Tibial nerve (tissue), 4 donors: ENCODE measurements at places on chromosomes 5 and 9.
A peak's percentile ranks its signal among the peaks of the same experiment; 100 is the strongest.

DNA sequence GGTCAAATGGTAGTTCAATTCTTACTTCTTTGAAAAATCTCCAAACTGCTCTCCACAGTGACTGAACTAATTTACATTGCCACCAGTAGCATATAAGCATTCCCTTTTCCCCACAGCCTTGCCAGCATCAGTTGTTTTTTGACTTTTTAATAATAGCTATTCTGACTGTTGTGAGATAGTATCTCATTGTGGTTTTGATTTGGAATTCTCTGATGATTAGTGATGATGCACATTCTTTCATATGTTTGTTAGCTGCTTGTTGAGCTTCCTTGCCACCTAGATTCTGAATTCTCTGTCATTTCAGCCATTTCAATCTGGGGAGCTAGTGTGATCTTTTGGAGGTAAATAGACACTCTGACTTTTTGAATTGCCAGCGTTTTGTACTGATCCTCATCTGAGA, 24.0 kb downstream of the CDK20 start:
- no peaks in the 10 kb centered on the region for H3K36me3 ChIP-seq
- no peaks in the 10 kb centered on the region for H3K4me1 ChIP-seq
- no peak overlapping the region for H3K27ac ChIP-seq
- H3K4me3 ChIP-seq = no peak overlapping the region

DNA sequence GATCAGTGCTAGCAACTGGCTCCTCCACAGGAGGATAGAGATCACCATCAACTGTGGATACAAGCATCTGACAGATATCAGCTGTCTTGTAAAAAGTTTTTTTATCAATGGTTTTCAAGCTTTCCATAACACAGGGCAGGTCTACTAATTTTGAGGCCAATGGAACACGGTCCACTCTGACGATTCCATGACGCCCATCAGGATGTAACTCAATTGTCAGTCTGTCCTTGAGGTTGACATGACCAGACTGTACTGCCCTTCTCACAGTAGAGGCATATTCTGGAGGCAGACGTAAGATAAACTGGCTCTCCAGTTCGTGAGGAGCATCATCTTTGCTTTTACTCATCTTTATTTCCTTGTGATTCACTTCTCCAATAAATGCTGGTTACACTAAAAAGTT, 885 bp downstream of the TAF7 start:
- no peaks in the 10 kb centered on the region for H3K27me3 ChIP-seq
- no peak for DNase-seq
- no peaks in the 10 kb centered on the region for H3K4me1 ChIP-seq
- peaks cover 54% of the 10 kb centered on the region for H3K36me3 ChIP-seq
- peak overlapping the region; percentile 84 for H3K4me3 ChIP-seq

- no peaks in the 10 kb centered on the region for H3K36me3 ChIP-seq
- DNase-seq = no peak
- peaks cover 28% of the 10 kb centered on the region for H3K27me3 ChIP-seq
- no peak overlapping the region for H3K4me3 ChIP-seq
- no peaks in the 10 kb centered on the region for H3K4me1 ChIP-seq
Observed at GRCh38 chr5:141760193-141760592, 78.2 kb upstream of the ARAP3 start.

DNA sequence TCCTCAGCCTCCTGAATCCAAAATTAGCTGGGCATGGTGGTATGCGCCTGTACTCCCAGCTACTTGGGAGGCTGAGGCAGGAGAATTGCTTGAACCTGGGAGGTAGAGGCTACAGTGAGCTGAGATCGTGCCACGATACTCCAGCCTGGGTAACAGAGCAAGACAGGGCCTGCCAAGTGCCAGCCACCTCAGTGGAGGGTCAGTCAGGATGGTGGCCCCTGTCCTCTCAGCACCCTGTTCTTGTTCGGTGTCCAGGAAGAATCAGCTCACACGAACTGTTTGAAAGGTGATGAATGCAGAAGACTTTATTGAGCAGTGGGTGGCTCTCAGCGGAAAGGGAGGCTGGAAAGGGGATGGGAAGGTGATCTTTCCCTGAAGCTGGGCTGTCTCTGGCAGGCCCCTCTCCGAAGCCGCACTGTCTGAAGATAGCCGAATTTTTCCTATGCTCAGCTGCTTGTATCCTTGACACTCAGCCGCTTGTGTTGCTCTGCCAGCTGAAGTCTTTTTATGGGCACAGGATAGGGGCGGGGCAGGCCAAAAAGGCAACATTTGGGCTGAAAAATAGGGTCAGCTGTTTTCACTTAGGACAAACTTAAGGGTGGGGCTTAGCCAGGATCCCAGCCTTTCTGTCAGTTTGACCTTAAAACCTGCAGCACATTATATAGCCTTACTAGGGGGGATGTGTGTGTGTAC, 50.9 kb downstream of the UBE2R2 start:
- peak overlapping the region; percentile 0 for H3K4me3 ChIP-seq
- H3K4me1 ChIP-seq = no peaks in the 10 kb centered on the region
- peak overlapping the region; percentile 74 for H3K27ac ChIP-seq
- H3K27me3 ChIP-seq = no peaks in the 10 kb centered on the region

DNA sequence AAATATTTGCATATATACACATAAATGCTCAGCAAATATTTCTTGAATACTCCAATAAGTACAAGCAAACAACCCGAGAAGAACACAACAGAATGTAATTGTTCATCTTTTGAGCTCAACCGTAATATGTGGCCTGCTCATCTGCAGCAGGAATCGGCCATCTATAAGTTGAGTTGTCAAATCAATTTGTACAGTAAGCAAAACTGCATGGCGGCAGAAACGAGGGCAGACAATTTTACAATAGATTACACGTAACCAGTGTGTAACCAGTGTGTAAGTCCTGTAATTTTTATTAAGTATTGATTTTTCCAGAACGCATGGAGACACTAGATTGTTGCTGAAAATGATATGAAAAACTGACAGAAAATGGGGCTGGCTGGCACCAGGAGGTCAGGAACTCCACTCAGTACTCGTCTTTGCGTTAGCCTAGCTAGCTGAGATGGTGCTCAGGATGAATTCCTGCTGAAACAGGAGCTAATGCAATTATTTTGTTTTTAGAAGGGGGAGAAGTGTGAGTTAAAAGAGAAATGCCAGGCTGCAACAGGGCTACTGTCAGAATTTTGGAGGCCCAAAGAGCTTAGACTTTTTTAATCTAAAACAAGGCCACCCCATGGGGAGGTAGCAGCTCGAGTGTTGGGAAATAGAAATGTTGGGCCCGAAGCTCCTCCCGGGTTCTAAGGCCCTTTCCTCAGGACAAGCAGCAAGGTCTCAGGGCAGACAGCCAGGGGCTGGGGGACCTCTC, 682 bp downstream of the DHX29 start:
- peaks cover 27% of the 10 kb centered on the region for H3K4me1 ChIP-seq
- H3K27ac ChIP-seq = peak overlapping the region; percentile 93
- peak overlapping the region; percentile 67 for H3K4me3 ChIP-seq
- no peaks in the 10 kb centered on the region for H3K36me3 ChIP-seq

- DNase-seq = no peak
- no peak overlapping the region for H3K4me3 ChIP-seq
- peaks cover 4% of the 10 kb centered on the region for H3K27me3 ChIP-seq
- H3K4me1 ChIP-seq = peaks cover 19% of the 10 kb centered on the region
- no peak overlapping the region for H3K27ac ChIP-seq
Observed at GRCh38 chr5:756171-756570, 28.4 kb downstream of the ZDHHC11B start.

- no peaks in the 10 kb centered on the region for H3K36me3 ChIP-seq
- no peaks in the 10 kb centered on the region for H3K27me3 ChIP-seq
- no peak overlapping the region for H3K4me3 ChIP-seq
- H3K4me1 ChIP-seq = no peaks in the 10 kb centered on the region
- H3K27ac ChIP-seq = no peak overlapping the region
- DNase-seq = no peak
Observed at GRCh38 chr5:145984072-145984471, 47.7 kb downstream of the SH3RF2 start.

GRCh38 chr9:112751056-112751795, 666 bp downstream of the SNX30 start:
- DNase-seq = no peak
- no peaks in the 10 kb centered on the region for H3K27me3 ChIP-seq
- H3K4me1 ChIP-seq = peaks cover 37% of the 10 kb centered on the region

DNA sequence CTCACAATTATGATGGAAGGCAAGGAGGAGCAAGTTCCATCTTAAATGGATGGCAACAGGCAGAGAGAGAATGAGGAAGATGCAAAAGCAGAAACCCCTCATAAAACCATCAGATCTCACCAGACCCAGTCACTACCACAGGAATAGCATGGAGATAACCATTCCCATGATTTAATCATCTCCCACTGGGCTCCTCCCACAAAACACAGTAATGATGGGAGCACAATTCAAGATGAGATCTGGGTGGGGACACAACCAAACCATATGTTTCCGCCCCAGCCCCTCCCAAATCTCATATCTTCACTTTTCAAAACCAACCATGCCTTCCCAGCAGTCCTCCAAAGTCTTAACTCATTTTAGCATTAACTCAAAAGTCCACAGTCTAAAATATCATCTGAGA, 304.0 kb downstream of the TUSC1 start:
- H3K36me3 ChIP-seq = no peaks in the 10 kb centered on the region
- no peaks in the 10 kb centered on the region for H3K27me3 ChIP-seq
- H3K27ac ChIP-seq = no peak overlapping the region
- H3K4me3 ChIP-seq = no peak overlapping the region
- no peak for DNase-seq

DNA sequence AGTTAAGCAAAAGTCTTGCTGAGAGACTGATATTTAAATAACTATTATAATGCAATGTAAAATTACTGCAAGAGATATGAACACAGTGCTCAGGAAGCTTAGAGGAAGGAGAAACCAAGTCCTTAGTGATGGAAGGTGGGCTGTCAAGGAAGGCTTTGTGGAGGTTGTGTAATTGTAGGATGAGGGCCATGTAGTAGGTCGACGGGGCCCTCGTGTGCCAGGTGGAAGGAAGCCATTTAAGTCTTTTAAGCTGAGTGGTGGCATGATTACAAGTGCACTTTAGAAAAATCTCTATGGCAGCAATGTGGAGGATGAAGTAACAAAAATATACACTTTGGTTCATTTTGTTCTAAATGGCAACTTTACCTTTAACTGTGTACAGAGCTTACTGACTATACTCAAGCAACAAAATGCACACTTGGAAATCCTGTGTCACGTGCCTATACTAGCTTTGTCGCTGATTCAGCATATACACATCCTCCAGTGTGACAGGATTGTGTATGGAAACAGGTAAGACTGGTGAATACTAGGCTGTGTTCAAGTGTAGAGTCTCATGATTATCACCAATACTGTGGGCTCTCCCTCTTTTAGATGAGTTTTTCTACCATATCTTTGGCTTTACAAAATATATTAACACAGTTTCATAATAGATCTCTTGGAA, 78.6 kb downstream of the TMC1 start:
- peaks cover 5% of the 10 kb centered on the region for H3K4me1 ChIP-seq
- H3K27me3 ChIP-seq = no peaks in the 10 kb centered on the region
- no peak overlapping the region for H3K4me3 ChIP-seq

DNA sequence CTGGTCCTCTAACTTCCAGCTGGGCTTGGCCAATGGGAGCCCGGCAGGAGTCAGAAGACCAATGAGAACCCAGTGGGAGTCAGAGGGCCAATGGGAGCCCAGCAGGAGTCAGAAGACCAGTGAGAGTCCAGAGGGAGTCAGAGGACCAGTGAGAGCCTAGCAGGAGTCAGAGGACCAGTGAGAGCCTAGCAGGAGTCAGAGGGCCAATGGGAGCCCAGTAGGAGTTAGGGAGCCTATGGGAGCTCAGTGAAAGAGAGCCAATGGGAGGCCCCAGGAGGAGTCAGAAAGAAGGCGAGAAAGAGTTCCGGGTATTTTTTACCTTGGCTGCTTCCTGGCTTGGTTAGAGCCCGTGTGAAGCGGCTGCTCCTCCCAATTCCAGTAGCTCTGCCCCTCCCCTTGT, 191.0 kb downstream of the GABBR2 start:
- no peaks in the 10 kb centered on the region for H3K36me3 ChIP-seq
- DNase-seq = no peak
- no peaks in the 10 kb centered on the region for H3K27me3 ChIP-seq
- H3K27ac ChIP-seq = no peak overlapping the region

GRCh38 chr5:149782895-149783586, 52.9 kb downstream of the PPARGC1B start:
- no peak for DNase-seq
- no peaks in the 10 kb centered on the region for H3K36me3 ChIP-seq
- H3K27me3 ChIP-seq = no peaks in the 10 kb centered on the region
- no peaks in the 10 kb centered on the region for H3K4me1 ChIP-seq
- peak overlapping the region; percentile 77 for H3K27ac ChIP-seq
- no peak overlapping the region for H3K4me3 ChIP-seq

DNA sequence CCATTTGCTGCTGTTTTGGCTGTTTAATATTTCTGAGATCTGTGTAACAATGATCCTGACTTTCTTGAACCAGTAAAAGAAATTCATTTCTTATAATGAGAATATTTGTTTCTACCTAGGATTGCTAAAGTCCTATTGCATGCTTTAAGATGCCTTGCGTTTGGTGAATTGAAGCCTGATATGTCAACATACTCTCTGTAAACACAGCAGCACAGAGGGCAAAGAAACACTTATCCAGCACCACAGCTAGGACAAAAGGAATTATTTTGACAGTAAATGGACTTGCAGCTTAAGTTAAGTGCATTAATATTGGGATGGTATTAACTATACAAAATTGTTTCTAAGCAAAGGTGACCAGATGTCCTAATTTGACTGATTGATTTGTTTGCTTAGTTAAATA, 2031.2 kb upstream of the CDH6 start:
- no peak overlapping the region for H3K27ac ChIP-seq
- no peak overlapping the region for H3K4me3 ChIP-seq
- no peaks in the 10 kb centered on the region for H3K36me3 ChIP-seq
- H3K4me1 ChIP-seq = no peaks in the 10 kb centered on the region
- no peak for DNase-seq
- H3K27me3 ChIP-seq = no peaks in the 10 kb centered on the region

DNA sequence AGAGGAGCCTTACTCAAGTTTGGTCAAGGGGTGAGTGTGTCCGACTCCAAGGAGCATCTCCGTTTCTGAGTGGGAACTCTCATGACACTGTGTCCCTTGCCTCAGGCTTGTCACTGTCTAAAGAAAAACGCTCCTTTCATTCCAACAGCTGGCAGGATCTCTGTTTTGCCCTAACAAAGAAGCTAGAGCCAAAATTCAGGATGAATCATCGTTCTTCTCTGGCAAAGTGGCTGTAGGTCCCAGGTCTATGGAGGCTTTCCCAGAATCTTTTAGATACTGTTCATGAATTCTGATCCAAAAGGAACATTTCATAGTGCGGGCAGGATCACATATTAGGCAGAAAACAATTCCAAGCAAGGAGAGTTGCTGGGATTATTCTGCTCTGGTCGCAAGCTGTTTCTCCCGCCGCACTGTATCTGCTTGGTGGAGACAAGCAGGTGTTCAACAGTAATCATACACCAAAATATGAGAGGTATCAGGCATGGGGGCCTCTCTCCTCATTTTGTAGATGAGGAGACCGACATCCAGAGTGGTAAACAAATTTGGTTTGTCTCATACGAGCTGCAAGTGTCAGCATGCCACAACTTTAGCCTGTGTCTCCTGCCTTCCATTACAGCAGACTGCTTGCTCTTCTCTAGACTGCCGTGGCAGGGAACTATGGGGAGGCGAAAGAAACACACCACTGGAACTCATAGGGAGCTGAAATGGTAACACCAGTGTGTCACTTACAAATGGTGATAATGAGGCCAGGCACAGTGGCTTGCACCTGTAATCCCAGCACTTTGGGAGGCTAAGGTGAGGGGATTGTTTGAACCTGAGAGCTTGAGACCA, 72.6 kb downstream of the ENTREP1 start:
- no peak for DNase-seq
- no peak overlapping the region for H3K4me3 ChIP-seq
- H3K27me3 ChIP-seq = no peaks in the 10 kb centered on the region
- H3K36me3 ChIP-seq = no peaks in the 10 kb centered on the region
